ENCODE measurements at places on chromosomes 4 and X. TPM values are rescaled to one million over a fixed set of nuclear protein-coding genes. Genes with fewer than 3 reads are reported as not detected.

The TXK gene
- 4.9 TPM for total RNA-seq

The MSANTD1 gene
- total RNA-seq, result 1.4 TPM

The MAP3K15 gene
- 0.44 TPM for total RNA-seq

The NAP1L2 gene
- total RNA-seq, result 2.5 TPM

GRCh38 chr4:6639137-6639680, 1.3 kb upstream of the MRFAP1 start:
- no peak overlapping the region for H3K4me3 ChIP-seq
- H3K27me3 ChIP-seq, result no peaks in the 10 kb centered on the region
- no peak overlapping the region for H3K27ac ChIP-seq
- H3K36me3 ChIP-seq, result peaks cover 17% of the 10 kb centered on the region

DNA sequence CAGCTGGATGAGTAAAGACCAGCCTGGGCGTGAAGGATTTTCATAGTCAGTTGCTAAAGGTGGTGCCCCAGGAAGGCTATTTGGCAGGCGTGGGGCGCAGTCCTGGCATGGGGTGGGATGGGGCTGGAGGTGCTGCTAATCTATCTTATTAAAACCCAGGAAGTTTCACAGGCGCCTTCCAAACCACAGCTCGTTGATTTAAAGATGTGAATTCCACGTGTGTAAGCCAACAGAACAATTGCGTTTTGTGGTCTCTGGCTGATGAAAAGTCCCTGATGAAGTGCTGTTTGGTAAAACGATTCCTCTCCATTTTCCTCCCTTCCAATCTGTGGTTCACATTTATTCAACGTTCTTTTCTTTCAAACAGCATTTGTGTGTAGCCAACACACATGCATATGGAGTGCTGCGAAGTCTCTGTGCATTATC, 105.0 kb downstream of the TBL1X start:
- no peak overlapping the region for H3K27ac ChIP-seq
- no peak for DNase-seq
- no peaks in the 10 kb centered on the region for H3K36me3 ChIP-seq
- no peaks in the 10 kb centered on the region for H3K27me3 ChIP-seq
- H3K4me1 ChIP-seq, result peaks cover 17% of the 10 kb centered on the region

DNA sequence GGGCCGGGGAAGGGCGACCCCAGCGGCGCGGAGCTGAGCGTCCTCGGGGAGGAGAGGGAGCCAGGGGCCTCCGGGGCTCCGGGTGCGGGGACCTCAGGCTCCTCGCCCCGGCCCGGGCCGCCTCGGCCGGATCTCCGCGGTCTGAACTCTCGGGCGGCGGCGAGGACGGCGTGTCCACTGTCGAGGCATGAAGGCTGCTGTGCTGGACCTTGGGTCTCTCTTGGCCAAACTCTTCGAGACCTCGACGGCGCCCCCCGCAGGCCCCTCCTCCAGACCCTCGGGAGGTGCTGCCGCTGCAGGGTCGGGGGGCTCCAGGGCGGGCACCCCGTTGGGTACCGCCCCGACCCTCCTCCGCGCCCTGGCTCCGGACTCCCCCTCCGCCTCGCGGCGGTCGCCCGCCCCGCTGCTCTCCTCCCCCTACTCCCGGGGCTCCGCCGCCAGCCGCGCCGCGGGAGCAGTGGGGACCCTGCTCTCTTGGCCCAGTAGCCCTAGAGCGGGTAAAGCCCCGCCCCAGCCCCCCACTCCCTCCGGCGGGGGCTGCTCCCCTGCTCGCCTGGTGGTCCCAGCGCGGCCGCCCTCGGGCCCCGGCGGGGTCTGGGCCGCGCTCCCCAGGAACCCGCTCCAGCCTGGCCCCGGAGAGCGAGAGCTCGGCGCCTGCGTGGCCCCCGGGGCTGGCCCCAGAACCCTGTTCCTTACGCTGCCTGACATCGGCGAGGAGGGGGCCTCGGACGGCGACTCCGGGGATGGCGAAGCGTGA, 564 bp downstream of the FAM149A start:
- peaks cover 6% of the 10 kb centered on the region for H3K27me3 ChIP-seq
- H3K4me1 ChIP-seq, result peaks cover 10% of the 10 kb centered on the region
- no peaks in the 10 kb centered on the region for H3K36me3 ChIP-seq
- H3K27ac ChIP-seq, result peak overlapping the region; percentile 75
- peak overlapping the region; percentile 72 for H3K4me3 ChIP-seq

DNA sequence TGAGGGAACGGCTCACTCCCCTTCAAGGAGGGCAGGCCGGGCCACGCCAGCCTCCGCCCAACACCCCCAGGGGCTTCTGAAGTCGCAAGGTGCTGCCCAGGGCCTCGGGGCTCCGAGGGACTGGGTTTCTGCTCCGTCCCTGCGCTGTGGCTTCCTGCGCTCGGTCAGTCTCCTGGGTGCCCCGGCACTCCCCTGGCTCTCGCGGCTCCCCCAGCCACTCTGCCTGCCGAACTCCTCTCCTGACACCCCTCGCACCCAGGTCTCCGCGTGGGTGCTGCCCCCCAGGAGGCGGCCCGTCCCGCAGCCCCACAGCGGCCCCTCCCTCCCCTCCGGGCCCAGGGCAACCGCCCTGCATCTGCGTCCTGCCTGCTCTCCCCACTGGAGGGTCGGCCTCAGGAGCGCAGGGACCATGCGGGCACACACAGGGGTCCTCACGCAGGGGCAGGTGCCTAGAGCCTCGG, 151.9 kb downstream of the AFAP1 start:
- no peak overlapping the region for H3K27ac ChIP-seq
- no peak for DNase-seq
- no peaks in the 10 kb centered on the region for H3K27me3 ChIP-seq
- no peaks in the 10 kb centered on the region for H3K36me3 ChIP-seq

- H3K27me3 ChIP-seq, result no peaks in the 10 kb centered on the region
- H3K4me1 ChIP-seq, result peaks cover 9% of the 10 kb centered on the region
- no peak for DNase-seq
- H3K36me3 ChIP-seq, result no peaks in the 10 kb centered on the region
- H3K27ac ChIP-seq, result no peak overlapping the region
Observed at GRCh38 chr4:140018931-140019618, 134.9 kb downstream of the MAML3 start.

GRCh38 chr4:36198068-36198808, 46.1 kb downstream of the ARAP2 start:
- no peaks in the 10 kb centered on the region for H3K36me3 ChIP-seq
- H3K4me1 ChIP-seq, result no peaks in the 10 kb centered on the region
- DNase-seq, result peak; percentile 22
- no peak overlapping the region for H3K4me3 ChIP-seq
- H3K27me3 ChIP-seq, result no peaks in the 10 kb centered on the region

GRCh38 chr4:40685300-40685699, 55.6 kb upstream of the RBM47 start:
- no peak overlapping the region for H3K27ac ChIP-seq
- no peak for DNase-seq
- H3K36me3 ChIP-seq, result no peaks in the 10 kb centered on the region
- H3K4me3 ChIP-seq, result no peak overlapping the region
- no peaks in the 10 kb centered on the region for H3K27me3 ChIP-seq
- H3K4me1 ChIP-seq, result no peaks in the 10 kb centered on the region

DNA sequence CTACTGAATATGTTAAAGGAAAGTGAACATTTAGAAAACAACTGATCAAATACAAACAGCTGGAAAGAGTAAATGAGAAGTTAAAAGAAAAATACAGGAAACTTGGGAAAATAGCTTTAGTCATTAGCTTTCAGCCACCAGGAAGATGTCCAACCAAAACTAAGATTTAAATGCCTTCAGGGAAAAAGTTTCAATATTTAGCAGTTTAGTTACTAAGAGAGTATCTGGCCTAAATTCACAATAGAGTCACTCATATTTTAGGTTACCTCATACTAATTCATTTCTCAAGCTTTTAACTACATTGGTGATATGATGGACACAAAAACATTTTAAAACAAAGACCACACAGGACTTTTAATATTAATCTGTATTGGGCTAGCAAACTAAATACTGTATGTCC, 13.1 kb upstream of the KLHL13 start:
- H3K36me3 ChIP-seq, result no peaks in the 10 kb centered on the region
- no peak for DNase-seq
- no peaks in the 10 kb centered on the region for H3K4me1 ChIP-seq
- no peaks in the 10 kb centered on the region for H3K27me3 ChIP-seq

GRCh38 chr4:153531976-153532626, 65.9 kb downstream of the TMEM131L start:
- no peak for DNase-seq
- no peaks in the 10 kb centered on the region for H3K36me3 ChIP-seq
- no peak overlapping the region for H3K4me3 ChIP-seq
- H3K27ac ChIP-seq, result no peak overlapping the region
